B cell (primary cell): ENCODE measurements at places on chromosomes 2 and 18. TPM values are rescaled to one million over a fixed set of nuclear protein-coding genes. Genes with fewer than 3 reads are reported as not detected.

ACTG2 gene
- not detected in 2 replicates for total RNA-seq

COL3A1 gene
- not detected in 2 replicates for total RNA-seq

VWC2L gene
- not detected in 2 replicates for total RNA-seq

R3HDM1 gene
- 52.0 and 57.8 TPM in 2 replicates for total RNA-seq

CRYBA2 gene
- total RNA-seq: not detected in 2 replicates

TCF23 gene
- 0.10 TPM in 1 of 2 replicates, not detected in the other for total RNA-seq

GRCh38 chr2:73268366-73268829, 15.9 kb downstream of the FBXO41 start:
- H3K27me3 ChIP-seq: no peaks in the 10 kb centered on the region
- H3K4me1 ChIP-seq: no peaks in the 10 kb centered on the region
- H3K36me3 ChIP-seq: peaks cover 9% of the 10 kb centered on the region
- no peak for DNase-seq
- H3K27ac ChIP-seq: no peak overlapping the region
- H3K4me3 ChIP-seq: no peak overlapping the region

DNA sequence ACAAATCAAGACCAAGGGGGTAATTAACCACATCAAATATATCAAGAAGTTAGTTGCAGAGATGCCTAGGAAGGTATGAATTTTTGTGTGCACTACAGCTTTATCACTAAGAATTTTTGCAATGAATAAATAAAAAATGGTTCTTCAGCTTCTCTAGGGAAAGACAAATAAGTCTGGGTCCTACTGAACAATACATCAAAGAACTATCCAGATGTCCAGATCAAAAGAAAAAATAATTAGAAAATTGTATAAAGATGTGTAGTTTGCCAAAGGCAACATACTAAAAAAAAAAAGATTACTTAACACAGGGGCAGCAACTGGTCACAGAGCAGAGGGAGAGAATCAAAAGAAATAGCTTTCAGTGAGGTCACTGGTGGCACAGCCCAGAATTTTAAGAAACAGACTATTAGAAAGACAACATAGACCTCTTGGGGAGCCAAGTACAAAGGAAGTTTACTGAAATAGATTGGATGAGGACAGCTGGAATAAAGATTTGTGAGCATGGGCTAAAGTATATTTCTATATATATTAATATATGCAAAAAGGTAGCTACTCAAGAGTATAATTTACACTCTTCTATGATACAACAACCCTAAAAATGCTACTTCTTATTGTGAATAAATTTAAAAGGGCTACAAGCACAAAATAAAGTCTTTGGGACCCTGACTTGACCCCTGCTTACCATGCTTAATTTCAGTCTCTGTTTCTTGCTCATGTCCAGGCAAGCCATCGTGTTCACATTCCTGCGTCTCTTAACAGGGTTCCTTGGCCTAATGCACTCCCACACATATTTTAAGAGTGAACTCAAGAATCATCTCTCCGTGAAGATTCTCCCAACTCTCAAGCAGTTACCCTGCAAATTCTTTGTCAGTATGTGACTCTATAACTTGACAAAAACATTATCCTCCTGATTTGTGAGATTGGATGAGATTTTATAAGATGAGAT, 99.0 kb upstream of the GRB14 start:
- H3K4me3 ChIP-seq: no peak overlapping the region
- no peak for DNase-seq
- peaks cover 5% of the 10 kb centered on the region for H3K4me1 ChIP-seq
- peaks cover 2% of the 10 kb centered on the region for H3K36me3 ChIP-seq
- no peaks in the 10 kb centered on the region for H3K27me3 ChIP-seq

DNA sequence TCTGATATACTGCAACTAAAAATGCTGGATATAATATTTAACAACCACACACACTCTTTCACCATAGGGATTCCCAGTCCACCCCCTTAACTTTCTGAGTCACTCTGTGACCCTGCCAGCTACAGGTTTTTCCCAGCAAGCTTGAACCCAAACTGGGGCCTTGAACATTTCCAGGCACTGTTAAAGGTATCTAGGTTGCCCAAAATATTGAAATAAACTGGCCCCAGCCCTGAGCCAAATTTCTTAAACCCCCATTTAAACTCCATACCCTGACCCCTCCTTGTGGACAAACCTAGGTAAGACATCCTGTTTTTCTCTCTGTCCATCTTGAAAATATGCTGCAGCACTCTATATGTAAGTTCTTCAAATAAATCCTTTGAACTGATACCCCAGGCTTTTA, 19.7 kb upstream of the DCTN1 start:
- H3K36me3 ChIP-seq: no peaks in the 10 kb centered on the region
- DNase-seq: peak; percentile 58
- H3K27me3 ChIP-seq: no peaks in the 10 kb centered on the region
- H3K27ac ChIP-seq: no peak overlapping the region
- no peaks in the 10 kb centered on the region for H3K4me1 ChIP-seq
- H3K4me3 ChIP-seq: no peak overlapping the region

GRCh38 chr2:223884399-223884798, 47.0 kb upstream of the AP1S3 start:
- peaks cover 6% of the 10 kb centered on the region for H3K36me3 ChIP-seq
- no peak for DNase-seq
- H3K27me3 ChIP-seq: no peaks in the 10 kb centered on the region

DNA sequence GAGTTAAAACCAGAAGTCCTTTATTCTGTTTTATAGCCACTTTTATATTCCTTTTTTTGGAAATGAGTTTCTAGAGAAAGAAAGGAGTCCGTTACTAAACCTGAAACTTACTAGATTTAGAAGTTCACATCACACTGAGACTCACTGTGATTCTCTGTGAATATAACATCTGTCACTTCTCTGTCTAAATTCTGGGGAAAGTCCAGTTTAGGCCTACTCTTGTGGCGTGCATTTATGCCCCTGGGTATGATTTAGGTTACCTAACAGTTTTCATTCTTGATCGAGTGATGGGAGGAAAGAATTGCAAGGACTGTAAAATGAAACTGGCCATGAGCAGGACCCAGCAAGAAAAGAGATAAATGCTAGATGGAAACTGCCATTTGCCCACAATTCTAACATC, 449.6 kb downstream of the SPAG16 start:
- no peak overlapping the region for H3K4me3 ChIP-seq
- no peak overlapping the region for H3K27ac ChIP-seq
- H3K4me1 ChIP-seq: no peaks in the 10 kb centered on the region
- no peaks in the 10 kb centered on the region for H3K27me3 ChIP-seq
- no peaks in the 10 kb centered on the region for H3K36me3 ChIP-seq

- peak; percentile 47 for DNase-seq
- no peak overlapping the region for H3K4me3 ChIP-seq
- no peak overlapping the region for H3K27ac ChIP-seq
- no peaks in the 10 kb centered on the region for H3K36me3 ChIP-seq
- peaks cover 25% of the 10 kb centered on the region for H3K27me3 ChIP-seq
- H3K4me1 ChIP-seq: peaks cover 14% of the 10 kb centered on the region
Observed at GRCh38 chr18:2845172-2845571, 1.6 kb upstream of the EMILIN2 start.

DNA sequence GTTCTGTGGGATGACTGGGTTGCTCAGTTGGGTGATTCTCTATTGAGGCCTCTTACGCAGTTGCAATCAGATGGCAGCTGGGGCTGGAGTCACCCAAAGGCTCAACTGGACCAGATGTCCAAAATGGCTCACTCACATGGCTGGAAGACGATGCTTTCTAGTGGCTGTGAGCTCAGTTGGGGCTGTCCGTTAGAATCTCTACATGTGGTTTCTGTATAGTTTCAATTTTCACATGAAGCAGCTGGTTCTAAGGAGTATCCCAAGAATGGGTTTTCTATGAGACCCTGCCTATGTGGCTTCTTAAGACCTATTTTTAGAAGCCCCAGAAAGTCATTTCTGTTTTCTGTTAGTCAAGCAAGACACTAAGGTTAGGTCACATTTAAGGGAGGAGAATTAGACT, 4.4 kb downstream of the XRCC5 start:
- DNase-seq: peak; percentile 18
- peaks cover 36% of the 10 kb centered on the region for H3K4me1 ChIP-seq
- H3K4me3 ChIP-seq: no peak overlapping the region
- H3K36me3 ChIP-seq: peaks cover 16% of the 10 kb centered on the region
- no peak overlapping the region for H3K27ac ChIP-seq

- H3K27ac ChIP-seq: no peak overlapping the region
- H3K36me3 ChIP-seq: peaks cover 14% of the 10 kb centered on the region
- H3K4me1 ChIP-seq: peaks cover 7% of the 10 kb centered on the region
- no peak overlapping the region for H3K4me3 ChIP-seq
Observed at GRCh38 chr2:71154798-71155197, 24.4 kb downstream of the MPHOSPH10 start.

DNA sequence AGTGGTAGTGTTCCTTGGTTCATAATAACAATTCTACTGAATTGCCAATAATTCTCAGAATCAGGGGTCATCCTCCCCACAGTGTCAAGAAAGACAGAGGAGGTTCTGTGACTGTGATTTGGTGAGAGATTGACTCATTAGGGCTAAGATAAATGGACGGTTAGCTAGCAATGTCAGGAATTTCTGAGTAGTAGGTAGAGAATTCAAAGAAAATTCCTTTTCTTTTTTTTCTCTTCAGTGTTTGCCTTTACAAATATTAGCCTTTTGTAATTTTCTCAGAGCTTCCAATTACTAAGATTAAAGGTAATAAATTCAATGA, 16.8 kb upstream of the CRIM1 start:
- H3K27ac ChIP-seq: no peak overlapping the region
- no peaks in the 10 kb centered on the region for H3K27me3 ChIP-seq
- H3K36me3 ChIP-seq: no peaks in the 10 kb centered on the region
- no peak for DNase-seq

- H3K4me1 ChIP-seq: no peaks in the 10 kb centered on the region
- H3K36me3 ChIP-seq: no peaks in the 10 kb centered on the region
- no peaks in the 10 kb centered on the region for H3K27me3 ChIP-seq
- H3K4me3 ChIP-seq: no peak overlapping the region
- no peak overlapping the region for H3K27ac ChIP-seq
Observed at GRCh38 chr2:23414871-23415270, 29.9 kb downstream of the KLHL29 start.

DNA sequence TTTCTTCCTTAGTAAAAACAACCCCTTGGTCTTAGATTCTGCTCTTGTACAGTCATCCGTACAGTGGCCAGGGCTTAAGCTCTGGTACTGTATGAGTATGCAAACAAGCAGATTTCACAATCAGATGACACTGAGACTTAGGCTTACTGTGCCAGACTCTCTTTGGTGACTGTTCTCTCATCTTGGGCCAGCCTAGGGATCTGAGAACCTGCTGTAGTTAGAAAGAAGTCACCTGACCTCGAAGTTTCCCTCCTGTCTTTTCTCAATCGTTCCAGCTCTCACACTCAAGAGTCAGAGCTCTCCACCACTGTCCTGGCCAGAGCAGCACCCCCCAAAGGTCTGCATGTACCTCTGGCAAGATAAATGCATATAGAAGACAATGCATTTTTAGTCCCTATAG, 63.2 kb downstream of the ZEB2 start:
- H3K27ac ChIP-seq: no peak overlapping the region
- peaks cover 68% of the 10 kb centered on the region for H3K4me1 ChIP-seq
- peaks cover 2% of the 10 kb centered on the region for H3K36me3 ChIP-seq
- no peaks in the 10 kb centered on the region for H3K27me3 ChIP-seq
- DNase-seq: peak; percentile 51
